GM23338 (cell line): ENCODE measurements at places on chromosomes 7 and 10.
A peak's percentile ranks its signal among the peaks of the same experiment; 100 is the strongest.

DNA sequence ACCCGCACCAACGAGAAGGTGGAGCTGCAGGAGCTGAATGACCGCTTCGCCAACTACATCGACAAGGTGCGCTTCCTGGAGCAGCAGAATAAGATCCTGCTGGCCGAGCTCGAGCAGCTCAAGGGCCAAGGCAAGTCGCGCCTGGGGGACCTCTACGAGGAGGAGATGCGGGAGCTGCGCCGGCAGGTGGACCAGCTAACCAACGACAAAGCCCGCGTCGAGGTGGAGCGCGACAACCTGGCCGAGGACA is 1.6 kb downstream of the VIM start:
- peak; percentile 77 for DNase-seq

DNA sequence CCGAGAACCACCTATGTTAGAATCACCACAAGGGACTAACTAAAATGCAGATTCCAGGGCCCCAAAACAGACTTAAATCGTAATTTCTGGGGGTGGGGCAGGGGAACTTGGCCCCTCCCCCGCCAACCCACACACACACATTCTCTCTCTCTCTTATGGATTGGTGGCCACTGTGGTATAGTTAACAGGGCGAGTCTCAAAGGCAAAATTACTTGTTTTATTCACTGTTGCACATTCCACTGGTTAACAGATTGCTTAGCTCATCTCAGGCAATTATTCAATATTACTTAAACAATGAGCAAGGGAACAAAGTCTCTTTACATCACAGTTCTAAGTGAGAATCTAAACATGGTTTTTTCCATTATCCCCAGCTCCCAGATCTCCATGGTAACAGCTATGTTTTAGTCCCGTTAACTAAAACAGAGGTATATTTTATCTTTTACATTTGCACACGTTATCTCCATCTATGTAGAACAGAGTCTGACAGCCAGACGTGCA is 38.5 kb downstream of the IGF2BP3 start:
- DNase-seq = peak; percentile 55

- DNase-seq = no peak
Measured at GRCh38 chr7:110637252-110637651, 453.7 kb upstream of the LRRN3 start.

GRCh38 chr10:78894089-78894840 is 174.5 kb upstream of the ZMIZ1 start:
- no peak for DNase-seq

DNA sequence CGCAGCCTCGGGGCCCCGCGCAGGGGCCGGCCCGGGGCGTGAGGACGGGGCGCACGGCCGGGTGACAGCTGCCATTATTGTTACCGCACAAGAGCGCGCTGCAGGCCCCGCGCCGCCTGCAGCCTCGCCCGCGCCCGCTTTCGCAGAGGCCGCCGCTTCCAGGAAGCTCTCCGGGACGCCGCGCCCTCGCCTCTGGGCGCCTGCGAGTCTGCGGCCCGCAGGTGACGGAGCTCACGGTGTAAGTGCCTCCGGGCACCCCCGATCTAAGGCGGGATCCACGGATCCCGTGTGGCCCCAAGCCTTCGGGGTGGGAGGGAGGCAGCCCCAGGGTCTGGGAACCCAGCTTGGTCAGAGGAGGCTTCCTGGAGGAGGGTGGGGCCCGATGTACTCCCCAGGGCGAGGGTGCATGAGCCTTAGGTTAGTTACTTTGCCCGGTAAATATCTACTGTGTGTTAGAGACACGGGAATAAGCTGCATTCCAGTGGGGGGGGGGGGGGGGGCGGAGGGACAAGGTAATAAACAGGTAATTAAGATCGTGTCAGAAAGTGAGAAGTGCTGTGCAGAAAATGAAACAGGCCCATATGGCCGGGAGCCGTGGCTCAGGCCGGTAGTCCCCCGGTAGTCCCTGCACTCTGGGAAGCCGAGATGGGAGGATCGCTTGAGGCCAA is 638 bp downstream of the IQCE start:
- peak; percentile 61 for DNase-seq

- no peak for DNase-seq
Measured at GRCh38 chr7:16929146-16929762, 47.5 kb upstream of the AGR3 start.

DNA sequence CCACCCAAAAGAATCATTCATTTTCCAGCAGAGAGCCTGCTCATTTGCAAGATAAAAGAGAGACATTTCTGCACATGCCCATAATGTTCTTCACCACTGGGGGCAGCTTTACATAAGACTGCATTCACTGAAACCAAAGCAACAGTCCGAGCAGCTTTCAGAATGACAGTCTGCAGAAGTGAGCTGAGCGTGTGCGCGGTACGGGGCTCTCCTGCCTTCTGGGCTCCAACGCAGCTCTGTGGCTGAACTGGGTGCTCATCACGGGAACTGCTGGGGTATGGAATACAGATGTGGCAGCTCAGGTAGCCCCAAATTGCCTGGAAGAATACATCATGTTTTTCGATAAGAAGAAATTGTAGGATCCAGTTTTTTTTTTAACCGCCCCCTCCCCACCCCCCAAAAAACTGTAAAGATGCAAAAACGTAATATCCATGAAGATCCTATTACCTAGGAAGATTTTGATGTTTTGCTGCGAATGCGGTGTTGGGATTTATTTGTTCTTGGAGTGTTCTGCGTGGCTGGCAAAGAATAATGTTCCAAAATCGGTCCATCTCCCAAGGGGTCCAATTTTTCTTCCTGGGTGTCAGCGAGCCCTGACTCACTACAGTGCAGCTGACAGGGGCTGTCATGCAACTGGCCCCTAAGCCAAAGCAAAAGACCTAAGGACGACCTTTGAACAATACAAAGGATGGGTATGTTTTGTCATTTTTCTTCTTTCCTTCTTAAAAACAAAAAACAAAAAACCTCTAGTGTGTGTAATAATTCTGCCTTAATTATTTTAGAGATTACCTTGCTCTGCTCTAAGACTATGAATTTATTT is at the start of gene LRRTM3:
Gene LRRTM3 (plus strand): TSS at position 141 of the 820 bp plus-strand sequence.
- DNase-seq = peak; percentile 95

- DNase-seq = no peak
Measured at GRCh38 chr10:69829775-69830174, 28.1 kb downstream of the COL13A1 start.

DNA sequence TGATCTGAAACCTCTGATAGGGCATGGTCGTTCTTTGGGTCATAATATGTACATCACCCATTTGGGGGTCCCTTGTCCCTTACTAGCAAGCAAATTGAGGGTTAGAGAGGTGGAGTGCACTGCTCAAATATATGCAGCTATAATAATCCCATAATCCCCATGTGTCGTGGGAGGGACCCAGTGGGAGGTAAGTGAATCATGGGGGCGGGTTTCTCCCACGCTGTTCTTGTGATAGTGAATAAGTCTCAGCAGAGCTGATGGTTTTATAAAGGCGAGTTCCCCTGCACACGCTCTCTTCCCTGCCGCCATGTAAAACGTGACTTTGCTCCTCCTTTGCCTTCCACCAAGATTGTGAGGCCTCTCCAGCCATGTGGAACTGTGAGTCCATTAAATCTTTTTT is 262.7 kb downstream of the BMPER start:
- no peak for DNase-seq

DNA sequence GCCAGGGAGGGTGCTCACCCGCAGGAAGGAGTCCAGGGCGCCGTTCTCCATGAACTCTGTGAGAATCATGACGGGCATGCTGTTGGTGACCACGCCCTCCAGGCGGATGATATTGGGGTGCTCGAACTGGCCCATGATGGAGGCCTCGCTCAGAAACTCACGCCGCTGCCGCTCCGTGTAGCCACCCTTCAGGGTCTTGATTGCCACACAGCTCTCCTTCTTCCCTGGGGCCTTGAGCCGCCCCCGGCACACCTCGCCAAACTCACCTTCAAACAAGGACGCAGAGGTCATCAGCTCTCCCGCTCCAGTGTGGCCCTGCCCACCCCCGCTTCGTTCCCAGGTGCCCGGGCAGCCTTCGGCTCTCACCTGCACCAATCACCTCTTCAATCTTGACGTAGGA is 14.6 kb downstream of the EPHB4 start:
- DNase-seq = peak; percentile 0
